Activated T-cell treated with anti-CD3 and anti-CD28 coated beads for 48 hours (primary cell): ENCODE measurements at places on chromosomes 4 and X.
A peak's percentile ranks its signal among the peaks of the same experiment; 100 is the strongest.

DNA sequence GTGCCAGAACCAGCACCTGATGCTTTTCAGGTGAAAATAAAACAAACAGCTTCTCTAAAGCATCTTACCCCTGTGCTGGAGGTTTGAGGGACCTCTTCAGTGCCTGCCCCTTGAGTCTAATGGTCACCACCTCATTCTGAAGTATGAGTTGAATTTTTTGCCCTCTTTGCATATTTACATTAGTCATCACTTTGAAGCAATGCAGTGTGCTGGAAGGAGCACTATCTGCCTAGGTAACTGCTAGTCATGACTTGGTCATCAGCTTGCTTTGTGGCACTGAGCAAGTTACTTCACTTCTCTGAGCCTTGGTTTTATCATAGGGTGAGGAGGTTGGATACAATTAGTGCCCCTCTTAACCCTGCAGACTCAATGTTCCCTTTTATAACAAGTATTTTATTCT lies 44.9 kb downstream of the SPATA18 start:
- no peak for DNase-seq

GRCh38 chr4:72953571-72953970 lies 115.9 kb downstream of the COX18 start:
- DNase-seq = no peak

DNA sequence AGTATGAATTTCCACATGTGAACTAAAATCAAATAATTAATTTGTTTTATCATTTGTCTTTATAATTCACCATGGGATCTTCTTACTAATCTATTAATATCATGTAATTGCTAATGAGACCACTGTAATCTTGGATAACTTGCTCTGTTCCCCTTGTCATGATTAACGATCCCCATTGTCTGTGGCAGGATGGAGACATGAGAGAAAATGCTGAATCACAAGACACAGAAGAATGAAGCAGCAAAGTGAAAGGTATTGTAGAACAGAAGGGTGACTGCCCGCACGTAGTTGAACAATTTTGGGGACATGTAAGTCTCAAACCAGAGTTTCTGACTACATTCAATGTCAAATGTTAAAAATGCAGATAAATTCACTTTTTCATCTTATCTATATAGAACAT lies 135.2 kb downstream of the EPHA5 start:
- DNase-seq = no peak

- no peak for DNase-seq
Measured at GRCh38 chr4:73434311-73434710, 1.7 kb upstream of the AFP start.

DNA sequence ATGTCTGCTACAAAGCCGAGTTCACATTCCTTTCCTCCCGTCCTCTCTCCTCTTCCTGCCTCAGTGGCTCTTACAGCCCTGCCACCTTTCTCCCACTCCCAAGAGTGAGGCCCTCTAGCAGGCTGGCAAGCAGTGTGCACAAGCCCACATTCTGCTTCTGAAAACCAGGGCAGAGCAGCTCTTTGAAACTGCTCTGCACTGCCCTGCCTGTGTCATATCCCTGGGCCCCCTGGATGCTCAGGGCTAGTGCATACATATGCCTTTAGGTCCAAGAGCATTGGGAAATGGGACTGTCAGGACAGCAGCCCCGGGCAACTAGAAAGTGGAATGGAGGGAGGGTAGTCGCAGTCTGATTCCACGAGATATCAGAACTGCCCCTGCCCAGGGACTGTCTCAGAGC lies 42.4 kb downstream of the CNGA2 start:
- no peak for DNase-seq

GRCh38 chr4:118916691-118917289 lies 28.1 kb downstream of the SYNPO2 start:
- no peak for DNase-seq

GRCh38 chrX:56268888-56269287 lies 36.7 kb downstream of the KLF8 start:
- no peak for DNase-seq

DNA sequence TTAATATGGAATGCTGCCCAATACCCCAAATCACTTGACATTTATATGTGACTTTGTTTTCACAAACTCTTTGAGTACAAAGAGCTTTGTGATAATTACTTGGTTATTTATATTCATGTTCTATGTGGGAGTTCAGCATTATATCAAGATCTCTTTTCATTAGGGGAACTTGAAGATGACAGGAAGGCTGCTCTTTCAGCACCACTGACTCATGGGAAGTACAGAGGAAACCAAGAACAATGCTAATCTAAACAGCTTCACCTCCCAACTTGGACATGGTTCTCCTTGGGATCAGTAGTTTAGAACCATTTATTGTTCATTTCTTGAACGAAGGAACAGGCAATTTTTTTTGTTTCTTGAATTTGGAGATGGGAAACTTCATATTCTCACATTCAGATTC lies 184.0 kb upstream of the AFF2 start:
- DNase-seq = no peak

DNA sequence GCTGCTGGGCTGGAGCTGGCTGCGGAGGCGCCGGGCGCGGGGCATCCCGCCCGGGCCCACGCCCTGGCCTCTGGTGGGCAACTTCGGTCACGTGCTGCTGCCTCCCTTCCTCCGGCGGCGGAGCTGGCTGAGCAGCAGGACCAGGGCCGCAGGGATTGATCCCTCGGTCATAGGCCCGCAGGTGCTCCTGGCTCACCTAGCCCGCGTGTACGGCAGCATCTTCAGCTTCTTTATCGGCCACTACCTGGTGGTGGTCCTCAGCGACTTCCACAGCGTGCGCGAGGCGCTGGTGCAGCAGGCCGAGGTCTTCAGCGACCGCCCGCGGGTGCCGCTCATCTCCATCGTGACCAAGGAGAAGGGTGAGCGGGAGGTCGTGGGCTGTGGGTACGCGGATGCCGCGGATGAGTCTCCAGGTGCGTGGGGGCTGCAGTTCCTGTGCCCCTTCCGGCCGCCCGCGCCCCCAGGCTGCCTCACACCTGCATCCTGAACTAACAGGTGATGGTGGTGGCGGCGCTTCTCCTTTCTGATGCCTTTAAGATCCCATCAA lies 499 bp downstream of the CYP2U1 start:
- DNase-seq = peak; percentile 11

- DNase-seq = no peak
Measured at GRCh38 chr4:141486375-141486997, 149.9 kb upstream of the IL15 start.

GRCh38 chrX:117973110-117973807 lies 143.4 kb downstream of the KLHL13 start:
- no peak for DNase-seq

DNA sequence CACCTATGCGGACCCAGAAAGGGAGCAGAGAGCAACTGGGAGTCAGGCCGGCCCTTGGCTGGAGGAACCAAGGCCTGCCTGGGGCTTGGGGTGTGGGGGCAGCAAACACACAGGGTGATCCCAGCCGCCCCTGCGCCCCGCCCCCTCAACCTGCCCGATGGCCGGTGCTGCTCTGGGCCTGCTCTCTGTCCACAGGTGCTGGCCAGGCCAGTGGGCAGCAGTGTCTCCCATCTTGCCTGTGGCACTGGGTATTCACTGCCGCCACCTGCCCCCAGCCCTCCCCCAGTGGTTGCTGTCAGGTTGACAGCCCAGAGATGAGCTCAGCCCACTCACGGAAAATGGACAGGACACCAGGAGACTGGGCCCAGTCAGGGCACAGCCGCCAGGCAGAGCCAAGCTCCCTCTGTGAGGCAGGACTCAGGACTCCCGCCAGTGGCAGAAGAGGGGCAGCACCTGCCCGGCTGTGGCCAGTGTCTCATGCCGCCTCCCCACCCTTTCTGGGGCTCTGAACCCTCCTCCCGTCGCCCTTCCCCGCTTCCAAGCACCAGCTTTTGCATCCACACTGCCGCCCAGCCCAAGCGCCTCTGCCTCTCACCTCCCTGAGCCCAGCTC lies 4.7 kb downstream of the NKX1-1 start:
- no peak for DNase-seq

- no peak for DNase-seq
Measured at GRCh38 chr4:39873823-39874222, 103.9 kb downstream of the PDS5A start.

GRCh38 chrX:47690175-47690574 lies 31.2 kb upstream of the UXT start:
- no peak for DNase-seq

DNA sequence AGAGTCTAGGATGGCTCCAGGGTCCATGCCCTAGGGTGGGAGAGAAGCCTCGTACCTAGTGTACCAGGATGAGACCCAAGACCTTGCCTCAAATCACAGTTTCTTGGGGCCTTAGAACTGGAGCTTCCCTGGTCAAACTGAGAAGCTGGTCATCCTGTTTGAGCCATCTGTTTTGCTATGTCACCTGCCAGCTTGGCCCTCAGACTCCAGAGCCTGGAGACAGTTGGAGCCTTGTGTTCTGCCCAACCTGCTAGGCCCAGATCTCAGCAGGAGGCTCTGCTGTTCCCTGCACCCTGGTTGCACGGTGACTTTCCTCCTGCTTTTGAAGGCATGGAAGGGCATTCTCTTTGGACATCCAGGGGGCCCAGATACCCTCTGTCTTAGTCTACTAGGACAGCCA lies 206.3 kb upstream of the ATP6AP2 start:
- no peak for DNase-seq

DNA sequence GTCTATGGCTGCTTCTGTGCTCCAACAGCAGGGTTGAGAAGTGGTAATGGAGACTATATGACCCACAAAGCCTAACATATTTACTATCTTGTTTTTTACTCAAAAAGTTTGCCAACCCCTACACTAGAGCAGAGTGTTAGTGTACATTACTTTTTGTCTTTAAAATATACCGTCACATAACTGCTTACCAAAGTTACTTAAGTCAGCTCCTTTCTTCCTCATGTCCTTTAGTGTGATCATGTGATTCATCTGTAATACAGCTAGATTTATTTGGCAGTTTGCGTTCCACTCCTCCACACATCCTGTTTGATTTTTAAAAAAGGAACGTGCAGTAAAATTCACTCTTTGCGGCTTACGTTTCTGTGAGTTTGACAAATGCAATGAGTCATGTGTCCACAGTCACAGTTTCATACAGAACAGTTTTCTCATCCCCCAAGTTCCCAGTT lies 162.4 kb upstream of the GPRIN3 start:
- DNase-seq = no peak
